ENCODE measurements at places on chromosomes 16 and 17. TPM values are rescaled to one million over a fixed set of nuclear protein-coding genes. Genes with fewer than 3 reads are reported as not detected.
A peak's percentile ranks its signal among the peaks of the same experiment; 100 is the strongest.

- peaks cover 3% of the 10 kb centered on the region for H3K4me1 ChIP-seq
- no peak overlapping the region for H3K27ac ChIP-seq
- no peak overlapping the region for H3K4me3 ChIP-seq
- no peaks in the 10 kb centered on the region for H3K36me3 ChIP-seq
- no peaks in the 10 kb centered on the region for H3K27me3 ChIP-seq
- no peak for DNase-seq
Observed at GRCh38 chr17:44241106-44241624, 21.7 kb upstream of the UBTF start.

DNA sequence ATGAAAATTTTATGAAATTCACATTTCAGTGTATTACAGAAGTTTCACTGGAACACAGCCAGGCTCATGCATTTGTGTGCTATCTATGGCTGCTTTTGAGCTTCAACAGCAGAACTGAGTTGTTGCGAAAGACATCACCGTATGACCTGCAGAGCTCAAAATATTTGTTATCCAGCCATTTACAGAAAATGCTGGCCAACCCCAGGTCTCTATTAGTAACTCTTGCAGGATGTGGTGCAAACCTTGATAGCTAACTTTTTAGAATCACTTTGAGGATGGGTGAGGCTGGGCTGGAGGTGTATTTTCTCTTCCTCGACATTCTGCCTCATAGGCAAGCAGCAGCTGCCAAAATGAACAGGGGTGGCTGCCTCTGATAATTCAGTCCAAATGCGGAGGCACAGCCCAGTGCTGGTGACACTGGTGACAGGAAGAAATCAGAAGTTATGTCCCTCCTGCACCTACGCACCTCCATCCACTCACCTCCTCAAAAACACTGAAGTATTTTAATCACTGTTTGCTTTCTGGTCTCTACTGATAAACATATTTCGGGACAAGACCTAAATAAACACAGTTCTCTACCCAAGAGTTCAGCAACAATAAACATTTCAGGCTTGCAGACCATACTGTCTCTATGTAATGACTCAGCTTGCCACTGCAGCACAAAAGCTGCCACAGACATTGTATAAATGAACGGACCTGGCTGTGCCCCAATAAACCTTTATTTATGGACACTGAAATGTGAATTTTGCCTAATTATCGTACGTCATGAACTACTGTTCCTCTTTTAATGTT lies 28.5 kb downstream of the ARHGAP17 start:
- peaks cover 32% of the 10 kb centered on the region for H3K4me1 ChIP-seq
- H3K27me3 ChIP-seq, result no peaks in the 10 kb centered on the region
- no peaks in the 10 kb centered on the region for H3K36me3 ChIP-seq

GRCh38 chr17:42062681-42063080 lies 12.3 kb upstream of the C17orf113 start:
- peaks cover 9% of the 10 kb centered on the region for H3K27me3 ChIP-seq
- no peak overlapping the region for H3K27ac ChIP-seq
- H3K4me1 ChIP-seq, result peaks cover 3% of the 10 kb centered on the region
- DNase-seq, result no peak
- no peak overlapping the region for H3K4me3 ChIP-seq
- H3K36me3 ChIP-seq, result no peaks in the 10 kb centered on the region

GRCh38 chr17:47882247-47882646 lies 13.8 kb upstream of the SP2 start:
- no peak overlapping the region for H3K27ac ChIP-seq
- no peak for DNase-seq
- H3K27me3 ChIP-seq, result peaks cover 9% of the 10 kb centered on the region
- peaks cover 3% of the 10 kb centered on the region for H3K4me1 ChIP-seq

GRCh38 chr17:27551701-27552248 lies 79.2 kb upstream of the LGALS9 start:
- peak overlapping the region; percentile 56 for H3K27ac ChIP-seq
- H3K4me1 ChIP-seq, result peaks cover 36% of the 10 kb centered on the region
- DNase-seq, result no peak
- H3K4me3 ChIP-seq, result peak overlapping the region; percentile 13

GRCh38 chr17:83013779-83014117 lies 65.7 kb upstream of the METRNL start:
- H3K4me3 ChIP-seq, result no peak overlapping the region
- H3K27ac ChIP-seq, result no peak overlapping the region

GRCh38 chr16:10923146-10923649 lies 19.1 kb downstream of the DEXI start:
- H3K27me3 ChIP-seq, result peaks cover 2% of the 10 kb centered on the region
- no peak overlapping the region for H3K27ac ChIP-seq
- no peak overlapping the region for H3K4me3 ChIP-seq
- no peaks in the 10 kb centered on the region for H3K36me3 ChIP-seq
- no peaks in the 10 kb centered on the region for H3K4me1 ChIP-seq

GRCh38 chr17:20073055-20073979 lies 64.2 kb downstream of the SPECC1 start:
- H3K27ac ChIP-seq, result no peak overlapping the region
- no peaks in the 10 kb centered on the region for H3K36me3 ChIP-seq

GRCh38 chr17:72403713-72404209 lies 282.9 kb downstream of the SOX9 start:
- H3K27me3 ChIP-seq, result peaks cover 14% of the 10 kb centered on the region
- DNase-seq, result no peak
- H3K36me3 ChIP-seq, result peaks cover 6% of the 10 kb centered on the region
- H3K27ac ChIP-seq, result no peak overlapping the region

DNA sequence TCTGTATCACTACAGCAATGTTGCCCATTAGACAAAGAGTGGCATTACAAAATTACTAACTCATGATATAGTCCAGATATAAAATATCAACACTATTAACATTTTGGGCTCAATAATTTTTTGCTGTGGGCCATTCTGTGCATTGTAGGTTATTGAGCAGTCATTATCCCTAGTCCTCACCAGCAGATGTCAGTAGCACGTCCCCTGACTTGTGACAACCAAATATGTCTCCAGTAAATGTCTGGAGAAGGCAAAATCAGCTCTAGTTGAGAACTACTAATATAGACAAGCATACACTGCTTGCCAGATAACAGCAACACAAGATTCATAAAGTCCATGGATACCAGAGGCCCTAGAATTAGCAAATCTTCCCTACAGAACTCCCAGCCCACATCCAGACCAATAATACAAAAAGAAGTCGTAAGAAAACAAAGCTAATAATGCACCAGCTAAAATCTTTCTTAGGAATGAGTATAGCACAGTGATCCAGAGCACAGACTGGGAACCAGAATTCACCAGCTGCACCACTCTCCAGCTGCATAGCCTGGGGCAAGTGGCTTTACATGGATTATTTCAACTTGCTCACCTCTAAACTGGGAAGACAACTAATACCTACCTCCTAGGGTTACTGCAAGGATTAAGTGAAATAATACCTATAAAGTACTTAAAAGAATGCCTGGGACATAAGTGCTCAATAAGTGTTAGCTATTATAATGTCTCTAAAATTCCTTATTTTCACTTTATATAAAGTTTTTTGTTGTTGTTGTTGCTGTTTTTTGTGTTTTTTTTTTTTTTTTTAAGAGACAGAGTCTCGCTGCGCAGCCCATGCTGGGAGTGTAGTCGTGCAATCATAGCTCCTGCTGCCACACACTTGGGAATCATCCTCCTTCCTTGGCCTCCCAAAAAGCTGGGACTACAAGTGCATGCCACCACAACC lies 23.7 kb downstream of the HELZ start:
- peak; percentile 30 for DNase-seq
- H3K27me3 ChIP-seq, result peaks cover 4% of the 10 kb centered on the region
- peaks cover 17% of the 10 kb centered on the region for H3K4me1 ChIP-seq
- H3K36me3 ChIP-seq, result no peaks in the 10 kb centered on the region
- H3K27ac ChIP-seq, result peak overlapping the region; percentile 31

DNA sequence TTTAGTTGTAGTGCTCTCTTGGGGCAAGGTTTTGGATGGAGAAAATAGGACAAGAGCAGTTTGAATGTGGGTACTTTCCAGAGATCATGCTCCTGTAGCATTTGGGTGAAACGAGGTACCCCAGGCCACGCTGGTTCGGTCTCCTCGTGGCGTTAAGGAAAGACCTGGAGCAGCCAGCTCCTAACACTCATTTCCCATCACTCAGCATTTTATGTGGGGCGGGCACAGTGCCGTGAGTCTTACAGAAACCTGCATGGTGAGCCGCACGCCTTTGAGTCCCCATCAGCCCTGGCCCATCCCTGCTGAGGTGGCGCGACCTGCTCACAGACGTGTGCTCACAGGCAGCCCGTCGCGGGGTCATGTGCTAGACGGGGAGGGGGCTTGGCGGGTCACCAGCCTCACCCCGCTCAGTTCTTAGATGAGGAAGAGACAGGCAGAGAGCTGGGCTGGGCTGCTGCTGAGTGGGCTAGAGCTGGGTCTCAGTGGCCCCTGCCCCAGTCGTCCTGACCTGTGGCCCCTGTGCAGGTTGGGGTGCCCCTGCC lies 37.3 kb downstream of the TBCD start:
- H3K36me3 ChIP-seq, result no peaks in the 10 kb centered on the region
- peaks cover 9% of the 10 kb centered on the region for H3K4me1 ChIP-seq
- peaks cover 6% of the 10 kb centered on the region for H3K27me3 ChIP-seq
- H3K27ac ChIP-seq, result no peak overlapping the region

- H3K27me3 ChIP-seq, result peaks cover 11% of the 10 kb centered on the region
- H3K27ac ChIP-seq, result peak within 1 kb of the TSS; percentile 62
- H3K36me3 ChIP-seq, result no peaks in the 10 kb centered on the region
- peaks cover 33% of the 10 kb centered on the region for H3K4me1 ChIP-seq
- DNase-seq, result no peak
Observed at GRCh38 chr17:2796164-2797125, at the start of gene RAP1GAP2. RAP1GAP2 (plus strand) TSS chr17:2796438; CDS start chr17:2796528, 90 bp downstream.

GRCh38 chr17:75090871-75091854 lies 3.4 kb downstream of the SLC16A5 start:
- no peaks in the 10 kb centered on the region for H3K36me3 ChIP-seq
- H3K27ac ChIP-seq, result no peak overlapping the region
- peaks cover 14% of the 10 kb centered on the region for H3K27me3 ChIP-seq
- H3K4me1 ChIP-seq, result no peaks in the 10 kb centered on the region
- DNase-seq, result no peak

- no peaks in the 10 kb centered on the region for H3K36me3 ChIP-seq
- peaks cover 36% of the 10 kb centered on the region for H3K4me1 ChIP-seq
- peaks cover 5% of the 10 kb centered on the region for H3K27me3 ChIP-seq
Observed at GRCh38 chr17:73334771-73335513, 23.1 kb upstream of the CDC42EP4 start.

DNA sequence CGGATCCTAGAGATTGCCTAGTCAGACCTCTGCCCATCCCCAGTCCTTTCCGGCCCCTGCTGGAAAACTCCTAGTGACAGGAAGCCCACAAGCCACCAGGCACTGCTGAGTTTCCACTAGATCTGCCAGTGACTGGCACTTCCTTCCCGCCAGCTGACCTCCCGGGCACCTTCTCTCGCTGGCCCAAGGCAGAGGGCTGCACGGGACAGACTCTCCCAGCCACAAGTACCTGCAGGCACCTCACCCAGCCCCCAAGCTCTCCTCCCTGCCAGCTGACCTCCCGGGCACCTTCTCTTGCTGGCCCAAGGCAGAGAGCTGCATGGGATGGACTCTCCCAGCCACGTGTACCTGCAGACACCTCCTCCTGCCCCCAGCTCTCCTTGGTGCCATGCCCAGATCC lies 66.3 kb upstream of the DOC2B start:
- no peak overlapping the region for H3K4me3 ChIP-seq
- peaks cover 4% of the 10 kb centered on the region for H3K4me1 ChIP-seq
- H3K27me3 ChIP-seq, result peaks cover 5% of the 10 kb centered on the region
- H3K36me3 ChIP-seq, result peaks cover 6% of the 10 kb centered on the region
- DNase-seq, result no peak

GRCh38 chr17:19781488-19782458 lies 33.7 kb upstream of the ALDH3A1 start:
- no peak for DNase-seq
- H3K27ac ChIP-seq, result peak overlapping the region; percentile 36
- peaks cover 2% of the 10 kb centered on the region for H3K27me3 ChIP-seq
- peaks cover 9% of the 10 kb centered on the region for H3K4me1 ChIP-seq
- no peaks in the 10 kb centered on the region for H3K36me3 ChIP-seq

GRCh38 chr17:50794361-50794760 lies 27.0 kb upstream of the ANKRD40CL start:
- H3K4me1 ChIP-seq, result peaks cover 12% of the 10 kb centered on the region
- H3K27ac ChIP-seq, result no peak overlapping the region
- peaks cover 3% of the 10 kb centered on the region for H3K27me3 ChIP-seq
- DNase-seq, result no peak
- H3K4me3 ChIP-seq, result no peak overlapping the region

DNA sequence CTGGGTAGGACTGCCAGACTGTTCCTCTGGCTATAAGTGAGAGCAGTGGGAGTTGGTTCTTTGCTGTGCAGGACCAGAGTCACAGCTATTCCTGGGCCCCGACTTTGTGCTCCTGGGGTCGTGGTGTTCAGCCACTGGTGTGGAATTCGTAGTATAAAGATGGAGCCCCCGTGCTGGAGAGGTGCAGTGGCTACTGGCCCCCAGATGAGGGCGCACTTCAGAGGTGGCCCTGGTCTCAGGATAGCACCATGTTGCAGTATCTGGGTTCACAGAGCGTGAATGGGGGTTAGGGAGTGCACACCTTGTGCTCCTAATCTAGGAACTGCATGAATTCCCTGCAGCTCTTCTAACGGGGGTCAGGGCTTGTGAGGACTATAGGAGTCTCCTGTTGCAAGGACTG lies 21.1 kb downstream of the TANC2 start:
- H3K4me3 ChIP-seq, result no peak overlapping the region
- peaks cover 13% of the 10 kb centered on the region for H3K36me3 ChIP-seq
- H3K27ac ChIP-seq, result no peak overlapping the region
- no peak for DNase-seq
- no peaks in the 10 kb centered on the region for H3K27me3 ChIP-seq

DNA sequence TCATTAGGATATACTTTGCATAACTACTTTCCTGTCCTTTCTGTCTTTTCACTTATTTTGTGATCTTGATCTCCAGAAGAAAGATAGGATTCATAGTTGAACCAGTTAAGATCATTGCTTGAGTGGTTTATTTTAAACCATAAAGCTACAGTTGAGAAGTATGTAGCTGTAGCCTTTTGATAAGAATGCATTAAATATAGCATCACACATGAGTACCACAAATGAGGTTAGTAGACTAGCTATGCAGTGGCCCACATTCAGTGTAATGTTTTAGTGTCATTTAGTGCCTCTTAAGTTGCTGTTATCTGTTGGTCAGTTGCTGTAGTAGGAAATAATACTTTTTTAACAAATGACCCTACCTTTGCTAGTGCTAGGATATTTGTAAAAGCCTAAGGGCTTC lies 1.3 kb downstream of the NLK start:
- peaks cover 5% of the 10 kb centered on the region for H3K27me3 ChIP-seq
- DNase-seq, result no peak
- H3K36me3 ChIP-seq, result no peaks in the 10 kb centered on the region
- H3K27ac ChIP-seq, result no peak overlapping the region
- H3K4me3 ChIP-seq, result peak overlapping the region; percentile 94
- H3K4me1 ChIP-seq, result peaks cover 27% of the 10 kb centered on the region

The KRT36 gene
- not detected for total RNA-seq

The SOST gene
- total RNA-seq, result not detected

The CLDN6 gene
- 31.1 TPM for total RNA-seq

The ERN2 gene
- total RNA-seq, result 0.64 TPM

The C16orf86 gene
- total RNA-seq, result 3.4 TPM

The EXOC7 gene
- total RNA-seq, result 249 TPM

The ABAT gene
- total RNA-seq, result 70.9 TPM

The ZFP3 gene
- 4.9 TPM for total RNA-seq

The PDP2 gene
- total RNA-seq, result 18.3 TPM

Data from glutamatergic neuron (in vitro differentiated cells).